ENCODE measurements at places on chromosomes 4 and X.

GRCh38 chr4:190121759-190122158 lies 51.8 kb upstream of the DUX4 start:
- DNase-seq, result peak; percentile 11

DNA sequence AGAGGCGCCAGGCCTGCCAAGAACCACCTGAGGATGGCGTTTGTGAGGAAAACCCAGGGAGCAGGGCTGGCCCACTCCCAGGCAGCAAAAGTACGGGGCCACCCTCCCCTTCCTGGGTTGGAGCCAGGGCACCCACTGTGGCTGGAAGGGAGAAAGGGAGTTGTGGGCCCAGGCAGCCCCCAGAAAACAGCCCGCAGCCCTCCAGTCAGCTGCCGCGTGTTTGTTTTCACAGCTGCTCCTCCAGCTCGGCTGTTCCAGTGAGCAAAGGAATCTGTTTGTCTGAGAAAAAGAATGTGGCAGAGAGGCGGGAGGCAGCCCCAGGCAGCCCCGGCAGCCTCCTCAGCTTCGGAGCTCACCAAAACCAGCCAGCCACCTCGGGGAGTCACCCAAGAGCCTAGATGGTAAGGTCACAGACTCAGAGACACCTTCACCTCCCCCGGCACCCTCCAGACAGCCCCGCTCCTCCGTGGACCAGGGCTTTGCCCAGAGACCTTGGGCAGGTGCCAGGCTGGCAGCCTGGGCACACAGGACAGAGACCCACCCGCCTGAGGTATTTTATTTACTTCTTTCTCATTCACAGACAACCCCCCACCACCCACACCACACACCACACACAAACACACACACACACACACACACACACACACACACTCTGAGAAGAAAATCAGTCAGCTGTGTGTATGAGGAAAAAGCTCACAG lies 338.1 kb downstream of the BCOR start:
- no peak for DNase-seq

GRCh38 chr4:127732623-127733328 lies 2.6 kb downstream of the SLC25A31 start:
- no peak for DNase-seq

DNA sequence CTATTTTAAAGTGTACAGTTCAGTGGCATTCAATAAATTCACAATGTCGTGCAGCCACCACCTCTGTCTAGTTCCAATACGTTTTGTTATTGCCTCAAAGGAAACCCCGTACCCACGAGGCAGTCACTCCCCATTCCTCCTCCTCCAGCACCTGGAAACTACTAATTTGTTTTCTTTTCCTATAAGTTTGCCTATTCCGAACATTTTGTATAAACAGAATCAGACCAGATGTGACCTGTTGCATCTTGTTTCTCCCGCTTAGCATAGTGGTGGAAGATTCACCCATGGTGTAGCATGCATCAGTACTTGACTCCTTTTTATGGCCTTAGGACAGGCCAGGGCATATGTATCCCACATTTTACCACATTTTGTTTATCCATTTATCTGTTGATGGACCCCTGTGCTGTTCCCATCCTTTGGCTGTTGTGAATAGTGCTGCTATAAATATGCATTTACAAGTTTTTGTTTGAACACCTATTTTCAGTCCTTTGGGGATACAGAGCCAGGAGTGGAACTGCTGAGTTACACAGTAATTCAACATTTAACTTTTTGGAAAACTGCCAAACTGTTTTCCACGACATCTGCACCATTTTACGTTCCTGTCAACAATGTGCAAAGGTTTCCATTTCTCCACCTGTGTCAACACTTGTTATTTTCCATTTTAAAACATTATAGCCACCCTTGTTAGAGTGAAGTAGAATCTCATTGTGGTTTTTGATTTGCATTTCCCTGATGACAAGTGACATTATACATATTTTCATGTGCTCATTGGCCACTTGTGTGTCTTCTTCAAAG lies 57.8 kb upstream of the STX18 start:
- DNase-seq, result no peak

DNA sequence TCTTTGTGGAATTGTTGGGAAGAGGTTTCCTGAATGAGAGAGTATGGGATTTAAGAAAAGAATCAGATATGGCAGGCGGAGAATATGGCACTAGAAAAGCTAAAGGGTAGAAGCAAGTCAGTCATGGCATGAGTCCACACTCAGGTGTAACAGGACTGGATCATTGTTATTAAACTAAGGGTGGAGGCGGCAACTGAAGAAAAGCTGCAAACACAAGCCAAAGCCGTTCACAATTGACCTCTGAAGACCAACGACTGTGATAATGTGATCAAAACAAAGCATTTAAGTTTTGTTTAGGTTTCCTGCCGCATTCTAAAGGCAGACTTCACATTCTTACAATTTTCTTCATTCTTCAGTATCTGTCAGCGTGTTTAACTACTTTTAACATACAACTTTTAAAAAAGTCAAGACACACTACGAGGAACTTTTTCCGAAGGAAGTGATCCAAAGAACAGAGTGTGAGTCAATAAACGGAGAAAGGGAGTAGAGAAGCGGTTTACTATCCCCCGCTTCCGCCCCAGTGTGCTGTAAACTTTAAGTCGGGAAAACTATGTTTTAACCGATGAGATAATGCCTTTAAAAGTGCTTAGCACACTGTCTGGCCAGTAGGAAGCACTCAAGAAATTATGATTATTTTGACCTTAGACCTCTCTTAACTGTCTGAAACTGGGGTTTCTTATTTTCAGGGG lies 909 bp upstream of the SLAIN2 start:
- peak; percentile 62 for DNase-seq

DNA sequence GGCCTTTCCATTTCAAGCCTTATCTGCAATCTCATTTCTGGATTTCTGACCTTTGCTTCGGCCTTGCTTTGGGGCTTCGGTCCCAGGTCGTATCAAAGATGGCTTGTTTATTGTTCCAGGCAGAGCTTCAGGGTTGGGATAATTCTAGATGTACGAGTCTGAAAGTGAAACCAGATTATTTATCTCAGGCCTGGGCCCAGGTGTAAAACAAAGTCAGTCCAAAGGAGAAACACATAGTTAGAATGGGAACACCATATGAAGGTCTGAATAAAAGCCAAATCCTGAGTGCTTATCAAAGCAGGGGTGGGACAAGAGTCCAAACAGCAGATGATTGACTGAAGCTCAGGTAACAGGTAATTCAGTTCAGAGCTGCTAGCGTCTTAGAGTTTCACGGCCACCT lies 17.1 kb downstream of the PRIMPOL start:
- DNase-seq, result no peak

- DNase-seq, result no peak
Measured at GRCh38 chr4:153137677-153138630, 66.3 kb upstream of the TRIM2 start.
